ENCODE measurements at places on chromosomes 1 and 21. TPM values are rescaled to one million over a fixed set of nuclear protein-coding genes. Genes with fewer than 3 reads are reported as not detected.

The C1QC gene
- total RNA-seq, result 31.4 TPM

The UTP11 gene
- 29.2 TPM for total RNA-seq

The TPTE gene
- not detected for total RNA-seq

The PMVK gene
- 21.2 TPM for total RNA-seq

The CHRNB2 gene
- total RNA-seq, result not detected

The PRDM15 gene
- 4.2 TPM for total RNA-seq

The CFHR4 gene
- not detected for total RNA-seq

The ENAH gene
- total RNA-seq, result 50.5 TPM

The COL8A2 gene
- total RNA-seq, result 3.5 TPM

The CAPN8 gene
- not detected for total RNA-seq

The DMRTA2 gene
- not detected for total RNA-seq

The CA6 gene
- not detected for total RNA-seq

The CCDC30 gene
- 0.47 TPM for total RNA-seq

The ABCA4 gene
- 0.51 TPM for total RNA-seq

The ELAVL4 gene
- total RNA-seq, result 0.28 TPM

The NBPF3 gene
- 8.1 TPM for total RNA-seq

The FAM20B gene
- total RNA-seq, result 39.0 TPM

The FAM151A gene
- 0.63 TPM for total RNA-seq

The FAM177B gene
- not detected for total RNA-seq

The SLC35D1 gene
- 3.3 TPM for total RNA-seq

The SPRR2G gene
- not detected for total RNA-seq

The FGR gene
- total RNA-seq, result 5.7 TPM

The SLC6A9 gene
- 1.0 TPM for total RNA-seq

The PPFIA4 gene
- 19.2 TPM for total RNA-seq

The KRTAP13-2 gene
- not detected for total RNA-seq

The FCRL5 gene
- total RNA-seq, result 0.16 TPM

The SPATA45 gene
- not detected for total RNA-seq

The VCAM1 gene
- 6.4 TPM for total RNA-seq

The HTR6 gene
- not detected for total RNA-seq

The HORMAD1 gene
- 0.31 TPM for total RNA-seq

The LDLRAD2 gene
- not detected for total RNA-seq

The LCE1E gene
- not detected for total RNA-seq

The OR2L8 gene
- total RNA-seq, result not detected

The TTLL7 gene
- total RNA-seq, result 10.8 TPM

The FAM72D gene
- total RNA-seq, result not detected

The MXRA8 gene
- total RNA-seq, result 53.4 TPM

The ZSWIM5 gene
- total RNA-seq, result 1.7 TPM

The FABP3 gene
- 3,211 TPM for total RNA-seq

The RNF186 gene
- not detected for total RNA-seq

The SHISAL2A gene
- total RNA-seq, result not detected

The CAMK2N1 gene
- 5.3 TPM for total RNA-seq
